ENCODE measurements at places on chromosomes 16 and 17. TPM values are rescaled to one million over a fixed set of nuclear protein-coding genes. Genes with fewer than 3 reads are reported as not detected.

DNA sequence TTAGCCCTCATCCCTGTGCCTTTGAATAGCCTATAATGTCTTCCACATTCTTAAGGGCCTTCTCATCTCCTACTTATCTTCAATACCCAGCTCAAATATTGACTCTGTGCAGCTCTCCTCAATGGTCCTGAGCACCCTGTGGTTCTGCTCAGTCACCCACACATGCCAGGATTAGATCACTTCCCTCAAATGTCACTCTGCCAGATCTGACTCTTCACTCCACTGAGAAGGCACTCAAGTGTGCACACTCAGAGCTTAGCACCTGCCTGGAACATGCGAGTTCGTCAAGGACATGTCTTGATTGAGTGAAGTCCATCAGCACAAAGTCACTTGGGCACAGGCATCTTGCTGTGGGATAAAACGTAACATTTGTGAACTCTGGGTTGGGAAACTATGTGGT is 404.8 kb downstream of the CDH13 start:
- no peaks in the 10 kb centered on the region for H3K4me1 ChIP-seq
- no peak overlapping the region for H3K27ac ChIP-seq
- H3K36me3 ChIP-seq, result no peaks in the 10 kb centered on the region
- H3K27me3 ChIP-seq, result no peaks in the 10 kb centered on the region
- no peak overlapping the region for H3K4me3 ChIP-seq

GRCh38 chr17:78072961-78073360 is 55.6 kb downstream of the TMC6 start:
- DNase-seq, result no peak
- no peaks in the 10 kb centered on the region for H3K4me1 ChIP-seq
- H3K36me3 ChIP-seq, result peaks cover 93% of the 10 kb centered on the region
- H3K27ac ChIP-seq, result no peak overlapping the region
- H3K4me3 ChIP-seq, result no peak overlapping the region
- no peaks in the 10 kb centered on the region for H3K27me3 ChIP-seq

GRCh38 chr16:11780991-11781680 is 15.9 kb downstream of the ZC3H7A start:
- no peaks in the 10 kb centered on the region for H3K27me3 ChIP-seq
- no peaks in the 10 kb centered on the region for H3K36me3 ChIP-seq
- H3K4me1 ChIP-seq, result no peaks in the 10 kb centered on the region
- H3K4me3 ChIP-seq, result no peak overlapping the region

The ITGB3 gene
- total RNA-seq, result 5.5 TPM

The MPV17L gene
- 11.6 TPM for total RNA-seq

The CLDN6 gene
- not detected for total RNA-seq
